Effector memory CD8-positive, alpha-beta T cell (primary cell): ENCODE measurements at places on chromosomes 1 and 21.

GRCh38 chr1:94962409-94963265 lies 35.7 kb upstream of the CNN3 start:
- DNase-seq: no peak

DNA sequence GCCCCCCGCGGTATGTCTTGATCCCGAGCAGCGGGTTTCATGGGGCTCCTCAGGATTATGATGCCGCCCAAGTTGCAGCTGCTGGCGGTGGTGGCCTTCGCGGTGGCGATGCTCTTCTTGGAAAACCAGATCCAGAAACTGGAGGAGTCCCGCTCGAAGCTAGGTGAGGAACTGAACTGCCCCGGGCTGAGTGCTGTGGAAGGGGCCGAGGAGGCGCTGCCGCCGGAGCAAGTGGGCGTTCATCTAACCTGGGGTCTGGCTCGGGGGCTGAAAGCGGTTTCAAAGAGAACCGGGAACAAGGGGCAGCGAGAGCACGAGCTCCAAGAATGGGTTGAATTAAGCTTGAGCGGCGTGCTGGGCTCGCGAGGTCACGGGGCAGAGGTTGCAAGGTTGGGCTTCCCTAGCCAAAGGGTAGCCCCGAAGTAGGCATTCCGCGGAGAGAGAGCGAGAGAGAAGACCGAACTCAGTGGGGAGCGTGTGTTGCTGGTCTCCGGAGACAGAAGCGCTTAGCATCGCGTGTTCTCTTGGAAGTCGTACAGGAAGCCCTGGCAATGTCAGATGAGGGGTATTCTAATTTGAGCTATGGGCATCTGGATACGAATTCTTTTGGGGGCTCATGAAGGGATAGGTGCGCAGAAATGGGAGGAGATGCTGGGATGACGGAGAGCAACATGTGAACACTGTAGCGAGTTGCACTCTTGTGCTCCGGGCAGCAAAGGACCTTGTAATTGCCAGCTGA lies 732 bp downstream of the HS2ST1 start:
- peak; percentile 28 for DNase-seq

DNA sequence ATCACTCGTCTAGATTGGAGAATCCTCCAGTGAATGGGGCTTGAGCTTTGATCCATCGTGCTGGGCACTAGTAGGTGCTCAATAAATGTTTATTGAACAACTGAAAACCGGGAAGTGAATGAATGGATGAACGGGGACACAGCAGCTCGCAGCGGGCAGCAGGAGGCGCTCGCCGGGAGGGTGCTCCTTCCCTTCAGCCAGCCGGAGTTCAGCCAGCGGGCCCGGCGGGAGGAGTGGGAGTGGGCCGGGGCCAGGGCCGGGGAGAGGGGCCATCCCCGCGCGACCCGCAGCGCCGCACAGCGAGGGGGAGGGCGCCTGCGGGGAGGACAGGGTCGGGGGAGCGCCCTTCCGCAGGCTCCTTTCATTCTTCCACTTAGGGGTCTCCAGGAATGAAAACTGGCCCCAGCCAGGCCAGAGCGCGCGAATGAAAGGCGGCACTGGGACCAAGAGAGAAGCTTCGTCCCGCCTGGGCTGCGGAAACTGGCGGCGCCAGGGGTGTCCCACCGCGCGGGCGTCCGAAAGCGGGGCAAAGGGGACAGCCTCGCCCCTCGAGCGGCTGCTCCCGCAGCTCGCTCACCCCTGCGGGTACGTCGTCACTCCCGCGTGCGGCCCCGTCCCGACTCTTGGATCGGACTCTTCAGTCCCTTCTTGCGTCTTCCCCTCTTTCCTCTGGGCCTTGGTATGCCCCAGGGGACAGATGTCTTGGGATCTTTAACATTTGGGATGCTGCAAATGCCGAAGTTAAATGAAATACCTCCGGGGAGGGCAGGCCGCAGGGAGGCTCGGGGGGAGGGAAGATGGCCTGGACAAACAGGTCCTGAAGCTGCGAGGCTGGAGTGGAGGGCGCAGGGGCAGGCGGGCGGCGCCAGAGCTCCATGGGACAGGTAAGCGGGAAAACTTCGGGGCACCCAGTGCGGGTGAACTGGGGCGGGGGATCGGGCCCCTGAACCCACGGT lies 3.6 kb upstream of the INAVA start:
- DNase-seq: no peak

GRCh38 chr1:54403808-54404261 lies 2.4 kb downstream of the SSBP3 start:
- DNase-seq: no peak

GRCh38 chr21:43020771-43021170 lies 46.4 kb downstream of the PKNOX1 start:
- no peak for DNase-seq

- no peak for DNase-seq
Observed at GRCh38 chr1:156502894-156503697, 2.5 kb upstream of the MEF2D start.

DNA sequence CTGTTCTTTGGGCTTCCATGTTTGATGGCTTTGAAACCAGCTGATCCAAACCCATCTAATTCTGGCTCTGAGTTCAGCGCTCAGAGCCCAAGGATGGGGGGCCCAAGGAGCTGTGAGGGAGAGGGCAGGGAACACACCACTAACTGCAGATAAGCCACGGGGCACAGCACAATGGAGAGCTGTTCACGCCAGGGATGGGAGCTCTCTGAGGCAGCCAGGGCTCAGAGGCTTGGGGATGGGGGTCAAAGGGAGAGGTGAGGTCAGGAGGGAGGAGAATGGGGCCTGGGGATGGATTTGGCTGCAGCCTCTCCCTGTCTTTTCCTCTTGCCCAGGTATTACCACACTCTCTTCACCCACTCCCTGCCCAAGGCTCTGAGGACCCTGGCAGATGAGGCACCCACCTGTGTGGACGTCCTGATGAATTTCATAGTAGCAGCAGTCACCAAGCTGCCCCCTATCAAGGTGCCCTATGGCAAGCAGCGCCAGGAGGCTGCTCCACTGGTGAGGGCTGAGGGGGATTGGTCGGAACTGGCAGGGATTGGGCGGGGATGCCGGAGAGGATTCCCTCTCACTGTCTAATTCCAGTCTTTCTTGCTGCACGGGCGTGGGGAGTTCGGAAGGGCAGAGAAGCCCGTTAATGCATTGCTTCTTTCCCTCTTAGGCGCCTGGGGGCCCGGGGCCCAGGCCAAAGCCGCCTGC lies 11.3 kb downstream of the SLC30A2 start:
- DNase-seq: no peak

GRCh38 chr1:53195246-53196016 lies 1.2 kb upstream of the CPT2 start:
- DNase-seq: no peak

DNA sequence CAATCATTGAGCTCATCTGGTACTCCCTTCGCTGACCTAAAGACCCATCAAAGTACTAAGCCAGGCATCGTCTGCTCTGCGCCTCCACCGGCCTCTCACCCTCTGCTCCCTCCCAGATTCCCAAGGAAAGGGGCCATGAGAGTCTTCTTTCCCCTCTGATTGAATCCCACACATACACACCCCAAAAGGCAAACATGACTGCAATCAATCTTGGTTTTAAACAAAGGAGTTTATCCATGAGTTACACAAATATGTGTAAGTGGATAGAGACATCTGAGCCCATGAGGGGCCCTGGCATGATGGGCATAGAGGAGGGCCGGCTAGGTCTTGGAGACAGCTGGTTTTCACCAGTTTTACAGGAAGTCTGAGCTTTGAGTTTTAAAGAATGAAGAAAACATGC lies 50.9 kb downstream of the CAPN2 start:
- no peak for DNase-seq

DNA sequence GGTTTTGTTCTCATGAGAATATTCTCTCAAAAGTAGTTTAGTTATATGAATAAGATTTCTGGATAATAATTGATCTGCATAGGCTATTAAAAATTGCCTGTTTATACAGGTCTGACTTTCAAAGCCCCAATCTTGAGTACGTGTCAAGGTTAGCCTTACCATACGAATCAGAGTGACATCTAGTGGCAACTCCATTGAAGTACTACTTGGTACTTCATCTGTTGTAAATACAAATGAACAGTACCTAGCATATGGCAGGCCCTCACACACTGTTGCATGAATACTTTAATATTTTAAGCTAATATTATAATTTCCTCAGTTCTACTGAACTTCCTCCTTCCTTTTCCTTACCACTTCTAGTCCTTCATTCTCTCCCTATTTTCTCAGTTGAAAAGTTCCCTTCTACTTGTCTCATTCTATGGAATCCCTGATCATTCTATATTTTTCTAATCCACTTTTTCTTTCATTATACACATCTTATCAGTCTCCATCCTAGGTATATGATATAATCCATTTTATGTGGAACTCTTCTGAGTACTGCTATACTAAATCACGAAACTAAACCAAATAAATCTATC lies 101.2 kb downstream of the AKT3 start:
- peak; percentile 37 for DNase-seq
